ENCODE measurements at places on chromosomes 2 and 18.

- DNase-seq = no peak
Observed at GRCh38 chr2:59449274-59449673, 1104.2 kb downstream of the BCL11A start.

DNA sequence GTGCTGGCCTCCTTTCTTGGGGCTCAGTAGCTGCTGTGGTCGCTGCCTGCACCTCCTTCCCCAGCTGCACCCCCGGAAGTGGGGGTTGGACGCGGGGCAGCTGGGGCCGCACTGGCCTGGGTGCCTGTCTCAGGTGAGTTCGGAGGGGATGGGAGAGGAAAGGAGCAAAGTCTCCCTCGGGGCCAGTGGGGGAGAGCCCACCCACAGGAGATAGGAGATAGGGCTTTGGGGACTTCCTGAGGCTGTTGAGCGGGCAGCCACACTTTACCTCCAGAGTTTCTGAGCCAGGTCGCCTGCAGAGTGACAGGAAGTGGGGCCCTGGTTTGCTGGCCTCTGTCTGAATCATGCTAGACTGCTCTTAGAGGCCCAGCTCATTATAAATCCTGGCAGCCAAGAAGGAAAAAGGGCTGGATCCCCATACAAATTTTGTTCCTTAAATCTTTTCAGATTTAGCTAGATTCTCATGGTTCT, 8.1 kb downstream of the MBP start:
- no peak for DNase-seq

DNA sequence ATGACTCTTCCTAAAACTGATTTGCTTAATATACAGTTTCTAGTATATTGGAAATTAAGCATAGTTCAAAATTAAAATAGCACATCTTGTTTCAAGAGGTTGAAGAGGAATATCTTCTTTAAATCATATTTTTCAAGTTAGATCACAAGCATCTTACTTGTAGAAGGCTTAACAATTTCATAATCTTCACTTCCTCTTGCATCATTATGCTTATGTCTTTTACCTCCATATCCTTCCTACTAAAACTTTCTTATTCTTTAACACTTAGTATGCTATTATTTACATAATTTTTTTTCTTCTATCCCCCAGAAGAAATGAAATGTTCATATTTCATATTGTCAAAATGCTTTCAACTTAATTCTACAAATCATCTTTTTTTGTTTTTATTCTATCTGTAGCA, 1354.9 kb upstream of the TMEFF2 start:
- DNase-seq = no peak

DNA sequence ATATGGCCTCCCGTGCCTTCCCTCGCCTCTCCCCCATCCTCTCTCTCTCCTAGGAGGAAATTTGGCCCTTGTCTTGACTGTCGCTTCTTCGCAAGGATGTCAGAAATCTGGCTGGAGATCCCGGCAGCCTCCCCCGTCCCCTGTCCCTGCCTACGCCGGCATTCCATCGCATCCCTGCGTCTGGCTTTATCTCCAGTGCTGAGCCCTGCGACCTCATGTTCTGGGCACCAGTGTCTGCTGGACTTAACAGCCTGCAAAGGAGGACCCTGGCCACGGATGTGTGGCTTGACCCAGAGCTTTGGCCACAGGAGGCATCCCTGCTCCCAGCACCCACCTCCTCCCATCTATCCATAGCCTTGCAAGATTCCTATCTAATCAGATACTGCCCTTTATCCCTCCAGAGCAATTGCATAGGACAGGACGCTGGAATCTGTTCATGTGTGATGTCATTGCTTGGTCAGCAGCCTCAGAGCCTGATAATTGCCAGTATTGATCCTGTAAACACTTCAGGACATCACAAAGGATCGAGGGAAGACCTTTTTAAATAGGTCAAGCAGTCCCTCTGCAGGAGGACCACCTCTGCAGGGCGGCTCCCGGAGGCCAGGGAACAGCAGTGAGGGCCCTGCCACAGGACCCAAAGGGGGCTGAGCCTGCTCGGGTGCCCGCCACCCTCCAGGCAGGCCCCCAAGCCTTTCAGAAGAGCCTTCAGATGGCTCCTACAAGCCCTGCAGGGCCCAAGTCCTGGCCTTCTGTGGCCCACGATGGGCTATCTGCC, 168.2 kb downstream of the TWIST2 start:
- DNase-seq = no peak

DNA sequence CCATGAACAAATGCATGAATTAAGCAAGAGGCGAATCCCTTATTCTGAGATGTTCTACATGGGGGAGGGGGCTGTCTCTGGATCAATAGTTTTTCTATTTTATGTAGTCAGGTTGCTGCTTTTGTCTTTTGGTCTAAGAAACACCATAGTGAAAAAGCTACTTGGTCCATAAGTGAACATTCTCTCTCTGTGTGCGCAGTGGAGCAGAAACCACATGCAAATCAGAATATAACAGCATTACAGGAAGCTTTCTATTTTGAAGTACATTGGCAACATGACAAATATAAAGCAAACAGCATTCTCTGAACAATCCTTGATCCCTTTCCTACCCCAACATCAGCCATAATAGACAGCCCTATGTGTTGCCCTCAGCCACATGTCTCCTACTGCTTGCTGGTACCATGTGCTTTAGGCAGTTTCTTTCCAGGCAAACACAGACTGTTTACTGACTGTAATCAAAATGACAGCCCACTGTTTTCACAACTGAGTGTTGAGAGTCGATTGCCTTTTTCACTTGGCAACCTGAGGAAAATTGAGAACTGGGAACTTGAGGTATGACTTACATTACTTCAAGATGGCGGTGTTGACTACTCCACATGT, 10.6 kb downstream of the SCN3A start:
- no peak for DNase-seq

DNA sequence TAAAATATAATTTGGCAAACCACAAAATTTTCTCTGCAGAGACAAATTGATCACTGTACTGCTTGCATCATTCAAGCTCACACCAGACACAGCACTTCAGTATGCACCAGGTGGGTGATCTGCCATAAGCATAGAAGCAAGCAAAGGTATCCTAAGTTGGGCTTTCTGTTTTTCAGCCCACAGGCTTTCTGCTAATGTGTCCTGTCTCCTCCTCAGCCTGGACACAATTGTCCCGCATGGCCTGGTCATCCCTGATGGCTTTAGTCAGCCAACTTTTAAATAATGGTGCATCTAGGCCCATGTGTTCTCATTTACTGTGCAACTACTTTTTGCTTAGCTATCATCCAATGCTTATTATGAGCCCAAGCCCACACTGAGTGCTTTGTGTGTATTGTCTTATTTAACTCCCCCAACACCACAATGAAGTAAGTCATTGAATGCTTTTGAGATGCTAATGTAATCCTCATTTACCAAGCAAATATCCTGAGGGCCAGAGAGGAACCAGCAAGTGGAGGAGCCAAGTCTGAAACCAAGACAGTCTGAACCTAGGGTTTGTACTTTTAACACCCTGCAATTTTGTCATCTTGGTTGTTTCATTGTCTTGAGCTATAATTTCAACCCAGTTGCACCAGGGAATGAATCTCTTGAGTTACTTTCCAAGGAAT, 111.2 kb upstream of the SETBP1 start:
- DNase-seq = no peak

DNA sequence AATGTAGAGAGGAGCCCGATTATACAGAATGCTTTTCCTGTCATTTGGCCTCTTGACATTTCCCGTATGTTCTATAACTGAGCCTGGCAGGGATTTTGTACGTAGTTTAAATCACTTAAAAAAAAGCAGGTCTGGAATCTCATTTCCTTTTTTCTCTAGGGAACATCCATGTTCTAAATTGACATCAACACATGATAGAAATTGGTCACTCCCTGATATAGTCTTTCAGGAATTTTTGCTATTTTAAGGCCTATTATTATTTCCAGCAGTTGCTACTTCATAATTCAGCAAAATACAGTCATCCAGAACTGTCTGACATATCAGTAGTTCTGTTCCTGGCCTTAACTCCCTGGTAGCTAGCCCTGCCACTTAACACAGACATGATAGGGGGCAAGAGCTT, 565.7 kb upstream of the ZEB2 start:
- no peak for DNase-seq

DNA sequence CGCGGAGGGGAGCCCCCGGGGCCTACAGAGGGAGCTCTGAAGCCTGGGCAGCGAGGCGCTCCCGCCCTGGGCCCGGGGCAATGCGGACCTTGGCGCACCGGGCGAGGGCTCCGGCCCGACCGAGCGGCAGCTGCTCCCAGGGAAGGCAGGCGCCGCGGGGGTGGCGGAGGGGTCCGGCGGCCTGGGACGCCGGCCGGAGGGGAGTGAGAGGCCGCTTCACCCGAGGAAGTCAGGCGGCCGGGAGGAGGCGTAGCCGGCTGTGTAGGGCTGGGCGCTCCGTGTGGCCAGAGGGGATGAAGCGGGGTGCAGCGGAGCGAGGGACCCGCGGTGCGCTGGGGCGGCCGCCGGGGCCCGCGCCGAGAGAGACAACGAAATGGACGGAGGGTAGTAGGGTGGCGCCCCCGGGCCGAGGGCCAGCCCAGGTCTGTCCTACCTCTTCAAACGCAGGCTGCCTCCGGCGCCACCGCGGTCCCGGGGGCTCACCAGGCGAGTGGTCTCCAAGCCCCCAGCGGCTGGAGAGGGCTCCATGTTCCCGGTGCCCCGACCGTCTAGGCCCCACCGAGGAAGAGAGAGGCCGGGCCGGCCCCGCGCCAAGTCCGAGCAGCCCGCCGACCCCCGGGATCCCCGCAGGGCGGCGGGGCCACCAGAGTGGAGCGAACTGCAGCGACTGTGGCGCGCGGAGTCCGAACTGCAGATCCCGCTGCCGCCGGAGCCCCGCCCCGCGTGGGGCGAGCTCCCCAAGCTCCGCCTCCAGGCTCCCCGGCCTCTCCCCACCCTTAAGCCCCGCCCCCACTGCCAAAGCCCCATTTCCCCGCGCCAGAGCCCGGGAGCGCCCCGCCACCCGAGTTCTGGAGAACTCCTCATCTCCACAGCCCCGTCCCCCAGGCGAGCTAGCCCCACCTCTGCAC, at the start of gene SLC30A3:
SLC30A3 (minus strand) TSS at position 669 of the 908 bp plus-strand sequence; CDS start at position 528, 141 bp downstream.
- DNase-seq = peak; percentile 53

DNA sequence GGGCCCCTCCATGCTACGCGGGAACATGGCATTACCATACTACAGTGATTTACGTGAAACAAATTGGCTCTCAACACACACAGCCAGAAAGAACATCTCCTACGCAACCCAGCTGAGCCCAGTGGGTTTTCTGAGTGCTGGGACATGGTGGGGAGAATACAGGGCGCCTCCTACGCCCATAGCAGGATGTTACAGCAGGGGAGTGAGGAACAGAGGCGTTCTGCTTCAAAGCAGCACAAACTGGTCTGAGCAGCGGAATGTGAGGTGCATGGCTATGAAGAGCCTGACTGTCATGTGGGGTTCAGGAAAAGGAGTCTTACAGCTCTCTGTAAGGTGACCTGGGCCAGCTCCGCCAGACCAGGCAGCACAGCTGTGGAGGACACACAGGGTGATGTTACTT, 108.6 kb upstream of the REV1 start:
- DNase-seq = no peak

GRCh38 chr2:179859523-179859922, 1.9 kb downstream of the ZNF385B start:
- no peak for DNase-seq

DNA sequence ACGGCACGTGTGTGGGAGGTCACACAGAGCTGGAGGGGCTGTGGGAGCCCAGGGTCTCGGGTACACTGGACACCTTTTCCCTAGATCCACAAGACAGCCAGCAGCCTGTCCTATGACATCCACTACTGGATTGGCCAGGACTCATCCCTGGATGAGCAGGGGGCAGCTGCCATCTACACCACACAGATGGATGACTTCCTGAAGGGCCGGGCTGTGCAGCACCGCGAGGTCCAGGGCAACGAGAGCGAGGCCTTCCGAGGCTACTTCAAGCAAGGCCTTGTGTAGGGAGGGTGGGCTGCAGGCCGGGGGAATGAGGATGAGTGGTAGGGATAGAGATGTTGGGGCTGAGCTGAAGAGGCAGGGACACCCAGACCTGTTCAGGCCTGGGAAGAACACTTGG, 6.6 kb downstream of the VIL1 start:
- DNase-seq = no peak
